ENCODE measurements at places on chromosomes 7 and 10.

DNA sequence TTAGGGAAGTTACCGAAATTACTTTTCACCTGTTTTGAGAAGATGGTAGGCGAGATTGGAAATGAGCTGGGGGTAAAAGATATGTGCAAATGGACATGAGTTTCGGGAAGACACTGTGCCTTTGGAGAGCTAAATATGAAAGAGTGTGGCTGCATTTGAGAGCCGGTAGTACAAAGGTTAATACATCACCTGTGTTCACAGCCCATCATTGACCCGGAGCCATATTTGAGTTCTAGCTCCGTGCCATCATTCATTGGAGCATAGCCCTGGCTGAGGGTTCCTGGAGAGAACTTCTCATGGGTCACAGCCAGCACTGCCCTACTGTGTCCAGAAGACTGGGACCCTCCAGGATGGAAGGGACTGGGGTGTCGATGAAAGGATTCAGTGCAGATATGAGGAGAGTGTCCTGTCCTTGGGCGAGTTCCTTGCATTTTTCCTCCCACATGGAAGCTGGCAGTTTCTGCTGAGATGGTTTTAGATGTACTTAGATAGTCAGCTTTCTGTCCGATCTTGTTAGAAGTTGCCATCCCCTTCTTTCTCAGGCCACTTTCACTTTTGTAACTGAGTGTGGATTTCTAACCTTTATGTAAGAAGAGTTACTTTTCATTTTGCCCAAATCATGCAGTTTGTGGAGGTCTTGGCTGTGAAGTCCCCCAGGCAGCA is 138.8 kb downstream of the JCAD start:
- DNase-seq: no peak

GRCh38 chr10:74418285-74418872 is 267.4 kb downstream of the ADK start:
- no peak for DNase-seq

- no peak for DNase-seq
Observed at GRCh38 chr7:48839108-48839507, 85.2 kb upstream of the CDC14C start.

DNA sequence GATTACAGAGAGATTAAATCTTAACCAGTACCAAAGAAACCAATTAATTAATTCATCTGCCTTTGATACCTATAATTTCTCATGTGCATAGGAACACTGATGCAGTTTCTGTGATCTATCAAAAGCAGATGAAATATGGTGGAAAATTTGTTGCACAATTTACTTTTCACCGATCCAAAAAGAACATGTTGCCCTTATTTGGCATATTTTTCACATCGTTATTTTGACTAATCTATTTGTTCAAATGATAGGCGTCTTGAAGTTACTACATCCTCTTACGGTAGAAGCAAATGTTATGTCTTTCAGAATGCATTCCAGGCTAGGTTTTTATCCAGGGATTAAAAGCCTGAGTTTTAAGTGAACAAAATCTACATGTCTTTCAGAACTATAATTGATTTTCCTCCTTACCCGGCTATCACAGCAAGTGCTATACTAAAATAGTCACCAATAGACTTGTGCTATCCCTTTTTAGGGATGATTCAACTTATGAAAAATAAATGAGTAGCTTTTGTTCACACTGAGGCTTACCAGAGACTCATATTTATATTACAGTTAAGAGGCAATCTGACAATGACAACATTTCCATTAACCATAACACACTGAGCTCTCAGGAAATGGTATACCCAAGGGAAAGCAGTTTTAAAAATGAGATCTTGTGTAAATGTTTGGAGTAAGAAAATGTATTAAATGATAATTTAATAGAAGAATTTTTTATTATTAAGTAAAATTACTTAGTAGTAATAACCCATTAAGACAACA is 16.8 kb upstream of the TES start:
- DNase-seq: no peak

- DNase-seq: no peak
Observed at GRCh38 chr7:35993676-35994606, 159.1 kb upstream of the EEPD1 start.

- no peak for DNase-seq
Observed at GRCh38 chr7:23532490-23533237, 883 bp upstream of the TRA2A start.

- no peak for DNase-seq
Observed at GRCh38 chr10:86387178-86387794, 20.7 kb upstream of the GRID1 start.

- no peak for DNase-seq
Observed at GRCh38 chr7:115406219-115406618, 484.3 kb downstream of the MDFIC start.

- DNase-seq: no peak
Observed at GRCh38 chr7:127726476-127726875, 74.5 kb downstream of the SND1 start.

- peak; percentile 45 for DNase-seq
Observed at GRCh38 chr7:33243319-33243881, 114.0 kb downstream of the BBS9 start.

DNA sequence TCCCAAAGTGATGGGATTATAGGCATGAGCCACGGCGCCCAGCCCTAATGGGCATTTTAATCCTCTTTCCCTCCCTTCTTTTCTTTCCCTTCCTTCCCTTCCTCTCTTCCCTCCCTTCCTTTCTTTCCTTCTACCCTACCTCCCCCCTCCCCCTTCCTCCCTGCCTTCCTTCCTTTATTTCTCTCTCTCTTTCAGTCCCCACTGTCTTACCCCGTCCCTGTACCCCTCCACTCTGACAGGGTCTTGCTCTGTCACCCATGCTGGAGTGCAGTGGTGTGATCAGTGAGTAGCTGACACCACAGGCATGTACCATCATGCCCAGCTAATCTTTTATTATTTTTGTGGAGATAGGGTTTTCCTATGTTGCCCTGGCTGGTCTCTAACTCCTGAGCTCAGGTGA is 24.2 kb downstream of the LCOR start:
- no peak for DNase-seq

DNA sequence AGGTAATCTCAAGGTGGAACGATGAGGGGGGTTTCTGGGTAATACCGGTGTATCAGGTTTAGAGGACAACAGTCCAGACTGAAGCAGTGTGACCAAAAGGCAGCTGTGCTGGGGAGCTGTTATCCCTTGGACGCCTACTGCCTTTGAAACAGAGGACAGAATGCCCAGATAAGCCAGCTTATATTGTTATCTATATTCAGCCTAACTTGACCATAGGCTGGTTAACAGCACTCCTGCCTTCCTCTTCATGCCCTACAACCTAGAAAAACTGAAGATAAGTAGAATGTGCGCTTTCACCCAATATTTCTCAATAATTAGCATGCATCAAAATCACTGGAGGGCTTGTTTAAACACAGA is 44.9 kb downstream of the IL6 start:
- DNase-seq: no peak

DNA sequence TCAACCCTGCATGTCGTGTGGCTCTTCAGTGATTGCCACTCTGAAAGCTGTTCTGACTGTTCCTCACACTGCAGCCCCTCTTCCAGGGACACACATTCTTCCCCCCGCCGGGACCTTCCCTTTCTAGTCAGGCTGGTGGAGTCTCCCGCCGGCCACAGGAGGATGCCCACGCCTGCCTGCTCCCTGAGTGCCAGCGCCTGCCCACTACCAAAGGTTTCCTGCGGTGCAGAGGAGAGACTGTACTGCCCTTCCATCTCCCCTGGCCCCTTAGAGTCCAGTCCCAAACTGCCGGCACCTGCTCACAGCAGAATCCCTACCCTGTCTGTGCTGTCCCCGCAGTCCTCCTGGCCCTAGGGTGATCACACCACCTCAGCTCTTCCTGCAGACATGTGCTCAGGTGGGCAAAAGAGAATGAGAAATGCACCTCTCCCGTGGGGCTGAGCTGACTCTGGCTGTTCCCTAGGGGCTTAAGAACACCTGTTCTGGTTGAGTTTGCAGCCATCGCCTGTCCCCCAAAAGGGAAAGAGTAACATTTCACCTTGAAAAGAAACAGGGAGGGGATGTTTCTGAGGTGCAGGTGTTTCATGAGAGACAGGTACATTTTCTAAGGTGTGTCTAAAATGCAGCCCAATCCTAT is 1.4 kb downstream of the PODXL start:
- DNase-seq: no peak

- DNase-seq: no peak
Observed at GRCh38 chr7:16734148-16734726, 19.3 kb upstream of the TSPAN13 start.

- no peak for DNase-seq
Observed at GRCh38 chr7:8585591-8585990, 152.2 kb downstream of the NXPH1 start.

- peak; percentile 10 for DNase-seq
Observed at GRCh38 chr7:80659120-80660055, 20.9 kb downstream of the CD36 start.

DNA sequence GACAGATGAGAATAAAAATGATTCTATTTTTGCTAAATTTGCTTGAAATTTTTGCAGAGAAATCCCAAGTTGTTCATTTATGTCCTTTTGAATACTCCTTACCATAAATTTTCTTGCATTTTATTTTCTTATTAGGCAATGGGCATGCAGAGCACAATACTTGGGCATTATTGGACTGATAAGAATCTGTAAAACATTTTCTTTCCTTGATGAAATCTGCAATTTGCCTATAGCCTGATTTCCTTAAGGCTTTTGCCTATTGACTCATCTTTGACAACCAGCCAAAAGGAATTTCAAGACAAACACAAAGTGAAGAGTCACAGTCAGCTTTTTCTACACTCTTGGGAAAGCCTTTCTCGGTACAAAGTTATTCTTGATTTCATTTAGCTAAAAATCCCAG is 30.5 kb upstream of the GNAT3 start:
- peak; percentile 90 for DNase-seq

DNA sequence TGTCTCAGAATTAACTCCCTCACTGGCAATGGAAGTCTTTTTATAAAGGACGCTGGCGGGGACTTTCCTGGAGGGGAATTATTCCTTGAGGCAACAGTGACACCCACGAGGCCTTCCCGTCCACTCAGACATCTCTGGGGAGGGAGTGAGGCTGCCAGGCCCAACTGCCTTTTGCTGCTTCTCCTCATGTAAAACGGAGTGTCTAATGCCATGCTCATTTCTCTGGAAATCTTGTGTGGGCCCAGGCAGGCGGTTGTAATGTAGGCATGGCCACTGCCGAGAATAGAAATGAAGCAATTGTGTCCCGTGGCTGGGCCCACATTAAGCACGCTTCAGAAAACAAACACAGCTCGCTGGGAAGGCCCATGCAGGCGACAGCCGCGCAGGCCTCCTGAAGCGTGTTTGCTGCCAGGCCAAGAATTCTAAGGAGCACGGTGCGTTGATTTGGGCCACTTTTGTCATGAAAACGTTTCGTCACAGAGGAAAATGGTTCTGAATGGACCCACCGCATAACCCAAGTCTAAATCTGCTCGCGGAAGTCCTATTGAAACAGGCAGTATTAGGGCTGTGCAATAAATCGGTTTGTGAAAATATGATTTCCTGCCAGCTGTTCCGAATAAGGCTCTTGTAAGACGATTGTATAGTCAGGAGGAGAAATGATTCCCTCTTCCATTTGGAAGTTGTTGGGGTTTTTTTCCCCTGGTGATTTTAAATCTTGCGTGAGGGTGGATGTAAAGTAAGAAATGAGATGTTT is 104.2 kb upstream of the CHST15 start:
- no peak for DNase-seq

DNA sequence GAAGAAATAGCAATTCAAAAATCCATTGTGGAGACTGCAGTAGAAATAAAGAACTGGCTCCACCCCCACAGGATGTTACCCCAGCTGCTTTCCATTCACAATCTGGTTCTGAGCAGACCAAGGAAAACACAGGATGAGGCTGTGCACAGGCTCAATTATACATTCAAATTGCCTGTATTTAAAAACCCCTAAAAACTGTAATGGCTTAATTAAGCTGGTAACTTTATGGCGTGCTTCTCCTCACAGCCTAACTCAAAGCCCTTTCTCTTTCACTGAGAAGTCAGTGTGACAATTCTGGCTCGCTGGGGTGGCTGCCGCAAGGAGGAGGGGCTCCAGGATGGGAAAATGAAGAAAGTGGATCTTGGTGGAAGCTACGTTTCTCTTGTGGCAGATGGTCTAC is 1191.1 kb downstream of the SORCS1 start:
- no peak for DNase-seq

- DNase-seq: no peak
Observed at GRCh38 chr7:18473119-18473518, 22.4 kb upstream of the HDAC9 start.
